T-helper 17 cell (primary cell): ENCODE measurements at places on chromosomes 1 and 21. TPM values are rescaled to one million over a fixed set of nuclear protein-coding genes. Genes with fewer than 3 reads are reported as not detected.
A peak's percentile ranks its signal among the peaks of the same experiment; 100 is the strongest.

DNA sequence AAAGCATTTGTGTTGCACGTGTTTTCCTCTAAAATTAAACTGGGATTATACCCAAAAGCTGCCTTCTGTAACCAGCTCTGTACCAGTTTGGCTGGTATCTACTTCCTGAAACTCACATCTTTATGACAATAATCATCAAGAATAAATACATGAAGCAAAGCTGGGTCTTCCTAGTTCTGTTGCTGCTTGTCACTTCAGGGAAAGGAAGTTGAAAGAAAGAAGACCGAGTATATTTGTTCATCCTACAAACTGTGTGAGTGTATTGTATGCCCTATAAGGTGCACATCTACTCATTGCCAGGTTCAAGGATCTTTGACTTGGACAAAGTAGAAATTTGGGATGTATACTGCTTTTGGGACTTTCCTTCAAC, 29.1 kb upstream of the IFNGR2 start:
- no peaks in the 10 kb centered on the region for H3K36me3 ChIP-seq
- no peak overlapping the region for H3K4me3 ChIP-seq
- H3K27me3 ChIP-seq, result no peaks in the 10 kb centered on the region
- peaks cover 8% of the 10 kb centered on the region for H3K4me1 ChIP-seq

The CFHR3 gene
- not detected for total RNA-seq

The SPRR4 gene
- total RNA-seq, result not detected

- no peak for DNase-seq
- peaks cover 4% of the 10 kb centered on the region for H3K36me3 ChIP-seq
- peak overlapping the region; percentile 31 for H3K4me3 ChIP-seq
- H3K27ac ChIP-seq, result peak overlapping the region; percentile 27
- H3K27me3 ChIP-seq, result no peaks in the 10 kb centered on the region
- peaks cover 16% of the 10 kb centered on the region for H3K4me1 ChIP-seq
Observed at GRCh38 chr1:204584699-204585372, 68.6 kb downstream of the MDM4 start.

The CLEC20A gene
- not detected for total RNA-seq

- peaks cover 10% of the 10 kb centered on the region for H3K36me3 ChIP-seq
- peak overlapping the region; percentile 47 for H3K4me3 ChIP-seq
- H3K27me3 ChIP-seq, result no peaks in the 10 kb centered on the region
- H3K4me1 ChIP-seq, result peaks cover 60% of the 10 kb centered on the region
Observed at GRCh38 chr21:44087426-44088400, 19.5 kb upstream of the PWP2 start.

DNA sequence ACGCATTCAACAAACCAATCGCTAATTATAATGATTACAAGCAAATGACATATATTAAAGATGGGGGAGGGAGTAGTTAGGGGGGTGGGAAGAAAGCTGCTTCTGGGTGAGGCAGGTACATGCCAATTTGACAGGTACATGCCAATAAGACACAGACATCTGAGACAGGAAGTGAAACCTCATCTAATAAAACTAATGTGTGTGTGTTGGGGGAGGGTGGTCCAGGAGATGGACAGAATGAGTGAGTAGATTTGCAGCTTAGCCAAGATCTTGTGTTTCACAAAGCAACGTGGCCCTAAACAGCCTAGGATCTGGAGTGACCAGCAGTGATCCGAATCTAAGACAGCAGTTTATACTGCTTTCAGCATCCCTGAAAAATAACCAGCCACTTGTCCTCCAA, 10.8 kb downstream of the CFAP45 start:
- no peak for DNase-seq
- H3K4me1 ChIP-seq, result peaks cover 24% of the 10 kb centered on the region
- H3K27ac ChIP-seq, result no peak overlapping the region
- peaks cover 2% of the 10 kb centered on the region for H3K36me3 ChIP-seq
